NCI-H446 treated with DMSO at 0.1 percent for 48 hours (cell line): ENCODE measurements at places on chromosomes 2 and 18.

- DNase-seq: no peak
These were observed 8.3 kb upstream of the EGR4 start for GRCh38 chr2:73301636-73302035.

DNA sequence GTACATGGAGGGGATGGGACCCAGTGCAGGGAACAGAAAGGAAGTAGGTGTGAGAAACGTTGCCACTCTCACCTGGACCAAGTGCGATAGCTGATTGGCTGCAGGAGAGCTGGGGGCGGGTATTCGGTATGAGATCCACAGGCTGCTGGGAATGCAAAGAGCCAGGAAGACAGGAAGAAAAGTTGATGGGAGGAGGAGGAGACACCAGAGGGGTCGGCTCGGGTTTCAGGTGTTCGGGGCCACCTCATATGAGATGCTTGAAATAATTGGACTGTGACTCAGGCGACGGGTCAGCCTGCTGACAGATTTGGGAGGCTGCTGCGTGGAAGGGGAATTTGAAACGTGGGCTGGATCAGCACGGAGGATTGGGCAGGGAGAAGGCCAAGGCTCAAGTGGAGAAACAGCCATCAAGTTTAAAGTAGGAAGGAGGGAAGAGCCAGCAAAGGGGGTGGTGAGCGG is 65.1 kb downstream of the MRPS9 start:
- DNase-seq: no peak

GRCh38 chr18:48020337-48021250 is 90.1 kb upstream of the SMAD2 start:
- DNase-seq: no peak

DNA sequence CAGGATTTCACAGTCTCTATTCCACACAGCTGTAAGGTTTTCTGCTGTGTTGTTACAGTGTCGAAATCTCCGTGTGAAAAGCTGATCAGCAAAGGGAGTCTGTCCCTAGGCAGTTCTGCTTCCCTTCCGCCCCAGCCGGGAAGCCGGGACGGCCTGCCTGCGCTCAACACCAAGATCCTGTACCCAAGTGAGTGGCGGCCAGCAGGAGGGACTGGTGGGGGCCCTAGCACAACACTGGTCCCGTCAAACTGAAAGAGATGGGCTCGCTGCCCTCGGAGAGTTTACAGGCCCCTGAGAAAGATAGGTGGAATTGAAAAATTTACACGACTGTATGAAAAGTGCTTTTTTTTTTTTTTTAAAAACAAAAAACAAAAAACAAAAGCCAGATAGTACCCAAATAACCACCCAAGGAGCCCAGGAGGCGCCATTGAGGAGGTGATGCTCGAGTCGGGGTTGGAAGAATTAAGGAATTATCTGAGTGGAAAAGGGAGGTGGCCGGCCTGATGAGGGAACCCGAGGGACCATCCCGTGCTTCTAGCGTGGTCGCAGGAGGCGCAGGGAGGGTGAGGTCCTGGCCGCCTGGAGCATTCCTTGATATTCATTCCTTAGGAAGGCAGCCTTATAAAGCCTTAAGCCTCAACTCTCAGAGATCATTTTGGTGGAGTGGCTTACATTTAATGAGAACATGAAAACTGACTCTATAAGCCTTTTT is 96.7 kb downstream of the DGKD start:
- DNase-seq: no peak

GRCh38 chr2:31075941-31076590 is 62.2 kb downstream of the GALNT14 start:
- no peak for DNase-seq

DNA sequence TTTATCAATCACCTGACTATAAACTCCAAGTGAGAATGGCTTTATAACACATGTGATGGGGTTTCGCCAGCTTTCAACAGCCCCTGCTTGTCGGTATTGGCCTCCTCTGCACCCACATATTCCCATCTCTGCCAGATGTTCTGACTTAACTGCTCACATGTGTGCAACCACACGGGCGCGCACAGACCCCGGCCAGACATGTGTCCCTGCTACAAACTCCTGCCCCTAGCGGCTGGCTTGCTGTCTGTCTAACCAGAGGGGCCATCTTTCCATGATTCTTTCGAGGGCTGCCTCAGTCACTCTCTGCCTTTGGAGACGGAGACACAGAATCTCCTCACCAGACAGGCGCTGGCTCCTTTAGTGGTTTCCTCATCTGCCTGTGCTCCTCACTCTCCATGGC is 15.3 kb downstream of the STON1 start:
- no peak for DNase-seq
